ENCODE measurements at places on chromosomes 16 and 17.

- no peak for DNase-seq
Observed at GRCh38 chr16:1001096-1001495, 19.5 kb downstream of the SOX8 start.

DNA sequence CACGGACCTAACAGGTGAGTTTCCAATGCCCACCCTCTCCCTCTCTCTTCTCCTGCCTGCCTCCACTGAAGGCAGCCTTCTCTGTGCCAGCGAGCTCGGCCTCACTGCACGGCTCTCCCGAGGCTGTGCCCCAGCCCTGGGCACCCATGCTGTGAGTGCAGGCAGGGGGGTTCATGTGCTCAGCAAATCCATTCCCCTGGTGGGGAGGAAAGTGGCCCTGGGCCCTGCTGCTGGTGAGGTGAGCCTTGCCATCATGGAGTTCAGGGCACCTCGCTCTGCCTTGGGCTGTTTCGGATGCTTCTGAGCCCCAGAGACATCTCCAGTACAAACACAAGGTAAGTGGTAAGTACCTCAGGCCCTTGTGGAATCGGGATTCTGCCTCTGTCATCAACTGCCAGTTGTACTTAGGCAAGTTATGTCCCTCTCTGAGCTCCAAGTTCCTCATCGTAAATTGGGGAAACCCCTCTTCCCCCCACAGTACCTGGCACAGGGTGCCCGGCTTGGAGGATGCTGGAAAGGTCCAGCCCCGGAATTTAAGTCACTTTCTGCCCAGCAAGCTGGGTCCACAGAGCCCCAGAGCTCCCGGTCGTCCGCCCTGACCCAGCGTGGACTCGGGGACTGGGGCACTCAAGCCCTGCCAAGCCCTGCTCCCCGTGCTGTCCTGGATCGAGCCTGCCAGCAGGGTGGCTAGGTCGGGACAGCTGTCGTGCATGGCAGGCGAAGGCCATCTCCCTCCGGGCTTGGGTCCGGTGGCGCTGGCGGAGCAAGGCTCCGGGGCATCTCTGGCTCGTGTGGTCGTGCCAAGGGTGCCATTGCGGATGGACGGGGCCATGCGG, 684 bp upstream of the NUDT16L1 start:
- no peak for DNase-seq

GRCh38 chr17:61465550-61466237, 13.5 kb downstream of the TBX4 start:
- DNase-seq: no peak

DNA sequence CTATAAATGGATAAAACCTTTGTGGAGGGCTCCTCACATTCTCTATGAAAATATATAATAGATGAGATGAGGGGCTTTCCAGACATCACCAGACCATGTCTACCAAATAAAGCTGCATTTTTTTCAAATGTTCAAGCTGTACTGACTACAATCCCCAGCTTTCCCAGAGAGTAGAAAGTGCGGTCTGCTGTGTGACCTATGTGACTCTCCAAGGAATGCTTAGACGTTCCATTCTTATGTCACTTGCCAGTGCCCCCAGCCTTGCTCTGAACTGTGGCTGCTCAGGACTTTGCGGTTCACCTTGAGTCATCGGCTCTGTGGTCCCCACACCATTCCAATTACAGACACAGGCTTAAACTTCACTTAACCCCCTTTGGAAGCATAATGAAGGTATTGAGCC, 47.8 kb upstream of the SCNN1B start:
- DNase-seq: peak; percentile 27

All from ELF-1 (cell line).